Lung microvascular endothelial cell (primary cell): ENCODE measurements at places on chromosomes 12 and 14. TPM values are rescaled to one million over a fixed set of nuclear protein-coding genes. Genes with fewer than 3 reads are reported as not detected.
A peak's percentile ranks its signal among the peaks of the same experiment; 100 is the strongest.

The KLRF1 gene
- 0.20 TPM in 1 of 2 replicates, not detected in the other for total RNA-seq

The OR4L1 gene
- total RNA-seq: not detected in 2 replicates

- DNase-seq: no peak
Measured at GRCh38 chr14:102805371-102805891, 28.2 kb downstream of the TRAF3 start.

GRCh38 chr14:35406506-35407305, 2.2 kb upstream of the NFKBIA start:
- DNase-seq: peak; percentile 71

GRCh38 chr14:89123215-89123614, 293.8 kb downstream of the FOXN3 start:
- no peak for DNase-seq
